Endothelial cell of umbilical vein (primary cell): ENCODE measurements at places on chromosomes 5 and 9. TPM values are rescaled to one million over a fixed set of nuclear protein-coding genes. Genes with fewer than 3 reads are reported as not detected.

- DNase-seq = no peak
Measured at GRCh38 chr9:88925481-88925880, 65.8 kb upstream of the S1PR3 start.

DNA sequence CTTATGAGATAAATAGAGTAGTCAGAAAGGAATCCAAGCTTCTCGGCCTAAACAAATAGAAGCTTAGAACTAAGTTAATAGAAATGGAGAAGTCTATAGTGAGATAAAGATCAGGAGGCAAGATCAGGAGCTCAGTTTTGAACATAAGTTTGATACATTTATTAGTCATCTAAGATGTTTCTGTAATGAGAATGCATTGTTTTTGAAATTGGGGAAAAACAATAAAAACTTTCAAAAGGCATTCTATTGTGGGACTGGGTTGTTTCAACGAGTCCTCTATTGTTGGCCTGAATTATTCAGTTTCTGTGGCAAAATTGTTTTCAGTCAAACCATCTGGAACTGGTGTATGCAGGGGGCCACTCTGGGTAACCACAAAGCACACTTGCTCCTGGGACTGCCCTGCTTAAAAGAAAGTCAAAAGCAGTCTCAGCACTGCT, 181.0 kb upstream of the CLINT1 start:
- DNase-seq = no peak

DNA sequence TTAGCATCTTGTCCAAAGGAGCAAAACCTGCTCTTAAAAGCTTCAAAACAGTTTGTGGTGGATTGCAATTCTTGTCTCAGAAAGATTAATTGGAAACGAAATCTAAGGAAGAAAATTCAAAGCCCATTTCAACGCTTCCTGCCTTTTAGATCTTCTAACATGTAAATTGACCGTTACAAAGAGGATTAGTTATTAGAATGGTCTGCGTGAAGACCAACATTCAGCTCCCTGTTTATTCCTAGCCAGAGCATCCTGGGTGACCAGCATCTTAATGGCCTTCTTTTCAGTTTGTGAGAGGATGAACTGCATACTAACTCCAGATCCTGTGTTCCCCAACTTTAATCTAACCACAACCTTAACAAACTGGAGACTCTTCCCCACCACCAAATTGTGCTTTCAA, 109.9 kb upstream of the SLC1A3 start:
- no peak for DNase-seq

GRCh38 chr9:91143162-91143561, 218.6 kb downstream of the AUH start:
- DNase-seq = no peak

DNA sequence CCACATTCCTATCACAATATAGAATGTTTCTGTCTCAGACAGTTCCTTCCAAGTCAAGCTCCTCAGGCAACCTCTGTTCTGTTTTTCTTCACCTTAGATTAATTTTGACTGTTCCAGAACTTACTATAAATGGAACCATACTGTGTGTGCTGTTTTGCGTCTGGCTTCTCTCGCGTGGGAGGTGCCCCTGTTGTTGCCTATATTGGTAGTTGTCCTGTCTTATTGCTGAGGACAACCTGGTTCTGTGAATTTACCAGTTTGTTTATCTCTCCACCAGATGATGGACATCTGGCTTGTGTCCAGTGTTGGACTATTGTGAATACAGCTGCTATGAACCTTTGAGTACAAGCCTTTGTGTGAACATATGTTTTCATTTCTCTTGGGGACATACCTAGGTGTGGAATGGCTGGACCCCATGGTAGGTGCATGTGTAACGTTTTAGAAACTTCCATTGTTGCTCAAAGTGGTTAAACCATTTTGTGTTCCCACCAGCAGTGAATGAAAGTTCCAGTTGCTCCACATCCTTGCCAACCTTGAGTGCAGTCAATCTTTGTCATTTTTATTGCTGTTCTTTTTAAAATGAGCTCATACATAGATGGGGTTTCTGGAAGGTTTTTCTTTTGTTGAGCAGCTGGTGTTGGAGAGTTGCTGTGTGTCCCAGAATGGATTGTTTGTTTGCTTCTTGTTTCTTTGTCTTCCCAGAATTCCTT, 18.1 kb downstream of the HMCN2 start:
- no peak for DNase-seq

NR6A1 gene
- 0.13 and 0.17 TPM in 2 replicates for polyA plus RNA-seq

PLPP7 gene
- polyA plus RNA-seq = 2.7 and 3.8 TPM in 2 replicates

PCA3 gene
- 0.86 and 0.88 TPM in 2 replicates for polyA plus RNA-seq

CDC26 gene
- polyA plus RNA-seq = 17.6 and 25.7 TPM in 2 replicates
